ENCODE measurements at places on chromosomes 7 and 10.

DNA sequence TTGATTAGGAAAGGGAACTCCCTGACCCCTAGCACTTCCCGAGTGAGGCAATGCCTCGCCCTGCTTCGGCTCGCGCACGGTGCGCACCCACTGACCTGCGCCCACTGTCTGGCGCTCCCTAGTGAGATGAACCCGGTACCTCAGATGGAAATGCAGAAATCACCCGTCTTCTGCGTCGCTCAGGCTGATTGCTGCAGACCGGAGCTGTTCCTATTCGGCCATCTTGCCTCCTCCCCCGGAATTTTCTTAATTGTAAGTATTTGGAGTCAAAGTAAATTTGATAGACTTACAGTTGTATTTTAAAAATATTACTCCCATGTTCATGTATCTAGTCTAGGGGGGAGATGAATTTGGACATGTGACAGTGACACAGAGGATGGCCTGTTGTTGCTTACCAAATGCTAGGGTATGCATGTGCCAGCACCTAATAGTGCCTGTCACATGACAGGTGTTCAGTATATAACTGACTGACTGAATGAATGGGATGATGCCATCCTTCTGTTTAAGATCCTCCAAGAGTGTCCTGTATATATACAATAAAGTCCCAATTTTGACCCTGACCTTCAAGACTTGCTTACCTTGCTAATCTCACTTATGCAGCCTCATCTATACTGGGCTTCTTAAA is 42.0 kb upstream of the ICA1 start:
- no peak for DNase-seq

DNA sequence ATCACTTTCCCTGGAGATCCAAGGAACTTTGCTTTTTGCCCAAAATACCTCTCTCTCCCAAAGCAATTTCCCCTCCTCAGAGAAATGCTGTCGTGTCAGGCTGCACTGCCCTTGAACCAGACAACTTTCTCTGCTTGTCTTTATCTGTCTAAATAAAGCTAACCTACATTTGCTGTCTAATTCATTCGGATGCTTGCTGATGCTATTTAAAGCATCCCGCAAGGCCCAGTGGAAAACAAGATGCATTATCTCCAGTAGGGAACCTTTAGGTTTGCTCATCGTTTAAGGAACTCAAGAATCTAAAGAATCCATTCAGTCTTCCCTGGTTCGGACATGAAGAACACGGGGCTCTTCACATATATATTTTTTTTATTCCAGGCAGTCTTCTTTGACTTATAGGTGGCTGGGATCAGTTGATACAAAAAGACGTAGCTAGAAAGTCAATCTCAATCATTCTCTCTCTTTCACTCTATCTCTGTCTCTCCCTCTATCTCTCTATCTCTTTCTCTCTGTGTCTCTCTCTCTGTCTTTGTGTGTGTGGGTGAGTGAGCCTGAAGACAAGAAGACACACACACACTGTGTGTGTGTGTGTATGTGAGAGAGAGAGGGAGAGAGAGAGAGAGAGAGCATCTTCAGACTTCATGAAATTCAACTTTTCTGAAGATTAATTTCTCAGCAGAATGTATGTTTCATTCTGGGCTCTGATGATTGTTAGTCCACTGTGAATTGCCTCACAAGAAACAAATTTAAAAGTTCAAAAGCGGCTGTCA is 92.8 kb upstream of the MKLN1 start:
- DNase-seq = no peak

DNA sequence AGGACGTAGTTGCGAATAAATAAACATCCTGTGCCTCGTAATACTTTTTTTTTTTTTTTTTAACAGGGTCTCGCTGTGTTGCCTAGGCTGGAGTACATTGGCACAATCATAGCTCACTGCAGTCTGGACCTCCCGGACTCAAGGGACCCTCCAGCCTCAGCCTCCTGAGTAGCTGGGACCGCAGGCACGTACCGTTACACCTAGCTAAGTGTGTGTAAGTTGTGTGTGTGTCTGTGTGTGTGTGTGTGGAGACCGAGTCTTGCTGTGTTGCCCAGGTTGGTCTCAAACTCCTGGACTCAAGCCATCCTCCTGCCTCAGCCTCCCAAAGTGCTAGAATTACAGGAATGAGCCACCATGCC is 573 bp upstream of the PON2 start:
- DNase-seq = no peak

- DNase-seq = no peak
Measured at GRCh38 chr10:42543840-42544372, 94.5 kb downstream of the ZNF33B start.

- no peak for DNase-seq
Measured at GRCh38 chr7:25781704-25782103, 370.3 kb upstream of the NFE2L3 start.
